ENCODE measurements at places on chromosomes 12 and 14.

DNA sequence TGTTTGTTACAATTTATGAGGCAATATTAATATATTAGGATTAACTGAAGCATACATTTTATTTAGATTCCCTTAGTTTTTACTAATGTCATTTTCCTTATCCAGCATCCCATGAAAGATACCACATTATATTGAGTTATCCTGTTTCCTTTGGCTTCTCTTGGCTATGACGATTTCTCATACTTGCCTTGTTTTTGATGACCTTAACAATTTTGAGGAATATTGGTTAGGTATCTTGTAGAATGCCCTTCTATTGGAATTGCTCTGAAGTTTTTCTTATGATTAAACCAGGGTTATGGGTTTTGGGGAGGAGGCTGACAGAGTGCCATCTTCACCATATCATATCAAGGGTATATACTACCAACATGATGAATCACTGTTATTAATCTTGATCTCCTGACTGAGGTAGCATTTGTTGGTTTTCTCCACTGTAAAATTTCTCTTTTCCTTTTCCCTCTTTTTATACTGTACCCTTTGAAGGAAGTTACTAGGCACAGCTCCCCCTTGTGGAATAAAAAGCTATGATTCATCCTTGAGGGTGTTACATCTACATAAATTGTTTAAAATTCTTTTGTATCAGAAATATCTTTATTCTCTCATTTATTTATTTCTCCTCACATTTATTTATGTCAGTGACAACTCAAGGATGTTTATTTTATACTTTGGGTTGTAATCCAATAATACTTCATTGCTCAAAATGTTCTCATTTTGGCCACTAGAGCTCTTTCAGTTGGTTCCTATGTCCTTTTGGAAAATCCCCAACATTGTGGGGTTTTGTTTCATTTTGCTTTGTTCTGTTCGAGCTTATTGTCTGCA is 239.0 kb downstream of the SLC16A7 start:
- DNase-seq, result peak; percentile 3

- DNase-seq, result no peak
These were observed 21.1 kb downstream of the CCDC77 start for GRCh38 chr12:422526-422925.

GRCh38 chr12:98591209-98591608 is 2.3 kb upstream of the SLC25A3 start:
- DNase-seq, result no peak

DNA sequence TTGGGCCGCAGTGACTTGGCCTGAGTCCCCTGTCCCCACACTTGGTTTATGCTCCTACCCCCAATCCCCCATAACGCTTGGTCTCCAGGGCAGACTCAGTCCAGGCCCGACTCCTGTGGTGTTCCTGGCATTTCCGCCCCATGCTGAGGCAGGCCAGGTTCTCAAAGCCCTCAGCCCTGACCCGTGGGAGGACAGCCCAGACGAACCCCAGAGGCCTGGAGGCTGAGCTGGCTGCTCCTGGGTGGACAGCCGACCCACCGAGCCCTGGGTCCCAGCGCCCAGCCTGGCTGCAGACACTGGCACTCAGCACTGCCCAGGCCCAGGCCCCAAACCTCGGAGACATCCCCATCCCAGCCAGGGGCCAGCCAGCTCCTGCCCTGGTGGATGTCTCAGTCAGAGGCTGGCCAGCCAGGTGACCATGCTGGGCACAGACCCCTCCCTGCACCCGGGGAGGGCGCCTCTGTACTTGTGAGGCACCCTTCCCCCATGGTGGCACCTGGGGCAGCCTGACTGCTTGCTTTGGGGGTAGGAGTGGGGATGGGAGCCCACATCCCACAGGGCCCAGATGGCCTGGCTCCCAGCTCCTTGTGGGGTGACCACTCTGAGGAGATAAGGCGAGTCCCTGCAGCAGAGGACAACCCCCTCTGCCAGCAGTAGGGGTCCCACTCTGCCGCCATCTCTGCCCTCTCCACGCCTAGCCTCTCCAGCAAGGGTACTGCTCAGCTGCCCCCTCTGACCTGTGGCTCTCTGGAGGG is 1.4 kb downstream of the PLD4 start:
- no peak for DNase-seq

DNA sequence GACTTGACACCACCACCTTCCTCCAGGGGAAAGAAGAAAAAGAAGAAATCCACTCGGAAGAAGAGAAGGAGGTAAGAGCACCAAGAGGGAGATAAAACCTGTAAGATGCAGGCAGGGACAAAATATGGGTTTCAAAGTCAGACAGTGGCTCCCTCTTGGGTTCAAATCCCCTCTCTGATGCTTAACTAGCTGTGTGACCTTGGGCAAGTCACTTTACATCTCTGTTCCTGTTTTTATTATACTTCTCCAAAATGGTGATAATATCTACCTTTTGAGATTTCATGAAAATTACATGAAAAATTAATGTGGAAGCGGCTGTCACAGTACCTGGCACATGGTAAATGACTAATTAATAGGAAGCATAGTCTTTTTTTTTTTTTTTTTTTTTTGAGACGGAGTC is 64.4 kb upstream of the HSPB8 start:
- no peak for DNase-seq

GRCh38 chr12:39490500-39491282 is 47.8 kb upstream of the KIF21A start:
- no peak for DNase-seq

DNA sequence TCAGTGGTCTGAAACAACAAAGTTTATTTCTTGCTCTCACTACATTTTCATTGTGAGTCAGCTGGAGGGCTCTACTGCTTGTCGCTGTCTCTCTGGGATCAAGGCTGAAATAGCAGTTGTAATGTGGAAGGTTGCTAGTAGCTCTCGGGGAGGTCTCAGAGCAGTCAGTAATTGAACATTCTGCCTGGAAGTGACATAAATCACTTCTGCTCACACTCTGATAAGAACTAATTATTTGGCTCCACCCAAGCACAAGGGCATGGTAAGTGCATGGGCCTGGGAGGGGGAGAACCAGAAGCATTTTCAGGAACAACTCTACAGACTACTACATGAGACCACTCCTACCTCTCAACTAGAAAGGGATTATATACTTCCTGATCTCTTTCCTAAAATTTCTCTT is 128.2 kb downstream of the TMEM117 start:
- DNase-seq, result no peak

- no peak for DNase-seq
These were observed 322.4 kb downstream of the BCL11B start for GRCh38 chr14:98949481-98950135.

DNA sequence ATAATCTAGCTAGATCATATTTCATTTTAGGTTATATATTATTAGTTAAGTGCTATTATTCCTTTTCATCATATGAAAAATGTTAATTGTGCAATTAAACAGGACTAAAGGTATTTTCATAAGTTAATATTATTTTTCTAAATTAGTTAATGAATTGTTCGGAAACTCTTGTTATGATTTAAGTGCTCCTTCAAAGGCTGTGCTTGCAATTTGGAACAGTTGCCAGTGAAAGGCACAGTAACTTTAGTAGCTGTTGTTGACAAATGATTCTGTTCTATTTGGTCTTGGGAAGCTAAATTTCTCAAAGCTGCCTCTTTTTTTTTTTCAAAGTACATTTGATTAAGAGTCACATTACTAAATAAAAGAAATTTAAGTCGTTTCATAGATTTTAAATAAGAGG is 40.7 kb downstream of the PTPRQ start:
- no peak for DNase-seq

GRCh38 chr12:104063712-104064030 is 660 bp upstream of the HCFC2 start:
- no peak for DNase-seq

- DNase-seq, result no peak
These were observed 415.6 kb downstream of the MDGA2 start for GRCh38 chr14:47259796-47260195.

DNA sequence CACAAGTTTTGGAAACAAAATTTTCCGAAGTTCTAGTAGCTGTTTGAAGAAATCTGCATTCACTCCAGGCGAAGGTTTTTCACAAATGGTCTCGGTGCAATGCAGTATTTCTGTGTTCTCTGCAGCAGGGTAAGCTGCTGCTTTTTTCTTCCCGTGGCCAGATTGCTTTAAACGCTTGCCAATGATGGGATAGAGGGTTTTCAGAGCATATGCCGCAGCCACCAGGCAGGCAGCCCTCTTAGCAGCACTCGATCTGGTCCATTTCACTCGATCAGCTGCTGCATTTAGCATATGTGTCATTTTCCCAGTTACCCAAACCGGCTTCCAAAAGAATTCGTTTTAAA is 315 bp downstream of the ABCD2 start:
- peak; percentile 31 for DNase-seq

DNA sequence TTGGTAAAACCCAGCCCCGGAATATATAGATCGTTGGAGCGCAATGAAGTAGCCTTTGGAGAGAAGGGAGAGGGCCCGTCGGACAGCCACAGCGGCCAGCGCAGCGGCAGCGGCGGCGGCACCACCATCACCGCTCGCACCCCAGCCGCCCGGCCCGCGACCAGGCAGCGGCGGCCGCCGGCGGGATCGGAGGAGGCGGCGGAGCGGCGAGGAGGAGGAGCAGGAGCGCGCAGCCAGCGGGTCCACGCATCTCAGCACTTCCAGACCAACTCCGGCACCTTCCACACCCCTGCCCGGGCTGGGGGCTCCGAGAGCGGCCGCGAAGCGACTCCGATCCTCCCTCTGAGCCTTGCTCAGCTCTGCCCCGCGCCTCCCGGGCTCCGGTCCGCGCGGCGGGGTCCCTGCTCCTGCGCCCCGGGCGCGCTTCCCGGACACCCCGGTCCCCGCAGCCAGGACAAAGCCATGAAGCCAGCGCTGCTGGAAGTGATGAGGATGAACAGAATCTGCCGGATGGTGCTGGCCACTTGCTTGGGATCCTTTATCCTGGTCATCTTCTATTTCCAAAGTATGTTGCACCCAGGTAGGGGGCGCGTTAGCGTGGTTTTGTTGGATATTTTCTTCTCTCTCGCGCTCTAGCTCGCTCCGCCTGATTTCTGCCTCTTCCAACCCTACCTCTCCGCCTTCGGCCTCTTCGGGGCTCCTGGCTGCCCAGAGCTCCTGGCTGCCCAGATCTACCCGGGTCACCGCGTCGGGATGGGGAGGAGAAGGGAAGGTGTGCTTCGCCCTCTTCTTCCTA is 400 bp downstream of the CHST11 start:
- DNase-seq, result peak; percentile 54

DNA sequence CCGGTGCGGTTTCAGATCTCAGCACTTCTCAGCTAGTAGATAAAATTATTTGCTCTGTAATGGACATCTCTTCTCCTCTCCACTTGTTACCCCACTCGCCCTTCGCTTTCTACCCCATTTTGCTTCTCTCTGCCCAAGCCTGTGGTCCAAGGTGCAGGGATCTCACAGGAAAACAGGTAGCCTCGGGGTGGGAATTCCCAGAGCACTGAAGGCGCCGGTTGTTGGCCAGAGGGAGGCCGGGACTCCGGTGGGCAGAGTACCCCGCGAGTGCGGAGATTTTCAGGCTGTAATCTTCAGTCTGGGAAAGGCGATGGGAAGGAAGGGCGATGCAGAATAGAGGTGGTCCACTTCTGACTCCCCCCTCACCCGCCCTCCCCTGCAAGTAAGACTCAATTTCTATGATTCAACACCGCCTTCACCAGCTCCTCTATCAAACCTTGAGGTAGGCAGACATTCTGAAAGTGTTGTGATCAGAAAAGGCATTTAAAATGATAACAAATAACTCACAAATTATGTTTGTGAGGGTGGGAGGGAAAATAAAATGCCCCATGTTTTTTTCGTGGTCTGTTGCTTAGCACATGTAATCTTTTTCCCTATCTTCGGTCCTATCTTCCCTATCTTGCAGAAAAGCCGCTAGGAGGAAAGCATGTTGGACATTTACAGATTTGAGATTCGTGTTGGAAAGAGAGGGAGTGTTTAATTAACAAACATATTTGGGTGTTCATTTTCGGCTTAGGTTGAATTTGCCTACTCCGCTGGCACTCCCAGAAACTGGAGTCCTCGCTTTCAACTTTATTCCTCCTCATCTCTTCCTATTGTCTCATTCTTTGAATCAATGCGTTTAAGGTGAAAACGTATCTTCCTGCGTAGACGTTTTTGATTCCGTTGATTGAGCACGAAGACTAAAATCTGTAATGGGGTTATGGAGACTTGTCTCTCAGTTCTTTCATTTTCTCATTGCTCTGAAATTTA is 8.5 kb downstream of the FOXG1 start:
- DNase-seq, result no peak

- no peak for DNase-seq
These were observed 17.1 kb downstream of the SPX start for GRCh38 chr12:21543151-21543550.

DNA sequence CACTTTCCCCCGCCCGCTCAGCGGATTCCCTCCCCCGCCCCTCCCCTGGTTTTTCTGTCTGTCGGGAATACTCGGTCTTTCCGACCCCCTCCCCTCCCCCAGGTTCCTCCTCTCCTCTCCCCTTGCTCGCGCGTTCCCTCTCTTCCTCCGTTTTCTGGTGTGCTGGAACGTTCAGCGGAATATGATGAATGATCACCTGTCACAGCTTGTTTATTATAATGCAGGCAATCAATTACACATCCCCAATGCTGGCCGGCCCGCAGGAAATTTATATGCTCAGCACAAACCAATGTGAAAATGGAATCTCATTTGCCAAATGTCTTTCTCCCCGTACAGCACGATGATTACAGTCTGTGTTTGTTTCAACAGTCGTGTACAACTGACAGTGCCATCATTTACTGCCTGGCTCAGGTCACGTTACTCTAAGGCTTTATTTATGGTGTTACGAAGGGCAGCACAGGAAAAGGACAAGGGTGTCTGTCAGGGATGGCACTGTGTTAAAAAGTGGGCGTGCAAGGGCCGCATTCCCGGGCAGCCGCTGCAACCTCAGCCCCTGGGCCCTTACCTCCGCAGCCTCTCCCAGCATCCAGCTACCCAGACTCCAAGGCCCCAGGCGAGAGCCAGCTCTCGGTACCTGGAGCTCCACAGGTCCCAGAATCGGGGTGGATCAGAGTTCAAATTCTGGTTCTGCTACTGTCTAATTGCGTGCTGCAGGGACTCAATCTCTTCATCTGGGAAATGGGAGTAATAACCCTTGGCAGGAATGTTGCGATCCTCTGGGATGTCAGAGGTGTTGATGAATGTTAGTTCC is 24.7 kb upstream of the MAP1LC3B2 start:
- DNase-seq, result no peak

DNA sequence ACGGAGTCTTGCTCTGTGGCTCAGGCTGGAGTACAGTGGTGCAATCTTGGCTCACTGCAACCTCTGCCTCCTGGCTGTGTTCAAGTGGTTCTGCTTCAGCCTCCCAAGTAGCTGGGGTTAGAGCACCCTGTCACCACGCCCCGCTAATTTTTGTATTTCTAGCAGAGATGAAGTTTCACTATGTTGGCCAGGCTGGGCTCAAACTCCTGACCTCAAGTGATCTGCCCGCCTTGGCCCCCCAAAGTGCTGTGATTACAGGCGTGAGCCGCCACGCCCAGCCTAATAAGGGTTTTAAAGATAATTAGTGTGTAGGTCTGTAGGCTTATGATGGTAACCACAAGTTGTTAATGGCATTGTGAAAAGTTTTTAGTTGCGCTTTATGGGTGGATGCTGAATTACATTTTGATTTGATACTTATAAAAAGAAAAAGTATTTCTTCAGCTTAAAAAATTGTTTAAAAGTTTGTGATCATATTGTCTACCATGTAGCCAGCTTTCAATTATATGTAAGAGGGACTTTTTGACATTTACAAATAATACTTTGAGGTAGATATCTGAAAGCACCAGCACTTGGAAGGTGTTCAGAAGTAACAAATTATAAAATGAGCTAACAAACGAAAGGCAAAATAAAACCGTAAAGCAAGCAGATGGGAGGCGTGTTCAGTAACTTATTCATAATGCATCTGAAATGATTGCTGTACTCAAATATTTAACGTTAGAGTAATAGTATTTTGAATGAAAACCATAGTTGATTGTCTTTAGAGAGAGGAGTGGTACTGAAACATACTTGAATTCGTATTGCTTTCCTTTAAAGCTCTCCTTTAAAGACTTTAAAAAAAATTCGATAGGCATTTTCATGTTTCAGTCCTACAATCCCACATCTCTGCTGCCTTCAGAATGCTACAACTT is 37.1 kb downstream of the MDM2 start:
- DNase-seq, result no peak
